ENCODE measurements at places on chromosomes 4 and X. TPM values are rescaled to one million over a fixed set of nuclear protein-coding genes. Genes with fewer than 3 reads are reported as not detected.

Gene TMEM255A
- total RNA-seq, result 10.8 TPM

Gene CXCL6
- 13.8 TPM for total RNA-seq

DNA sequence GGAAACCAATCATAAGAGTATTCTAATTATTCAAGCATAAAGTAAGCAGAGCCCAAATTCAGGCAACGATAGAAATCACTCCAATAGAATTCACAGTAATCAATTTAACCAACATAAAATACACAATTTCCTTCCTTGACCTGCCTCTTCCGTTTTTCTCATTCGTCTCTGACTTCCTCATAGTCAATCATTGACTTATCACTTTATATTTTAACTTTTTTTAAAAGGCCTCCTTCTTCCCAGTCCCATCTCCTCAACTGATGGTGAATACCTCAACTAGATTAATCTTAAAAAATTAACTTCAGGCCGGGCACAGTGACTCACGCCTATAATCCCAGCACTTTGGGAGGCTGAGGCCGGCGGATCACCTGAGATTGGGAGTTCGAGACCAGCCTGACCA is 13.3 kb downstream of the CNOT6L start:
- no peak for DNase-seq
- H3K27me3 ChIP-seq, result no peaks in the 10 kb centered on the region
- H3K27ac ChIP-seq, result no peak overlapping the region
- H3K4me3 ChIP-seq, result no peak overlapping the region
- no peaks in the 10 kb centered on the region for H3K36me3 ChIP-seq

Gene GUCY1B1
- 22.8 TPM for total RNA-seq

GRCh38 chr4:80608281-80608980 is 272.9 kb downstream of the CFAP299 start:
- DNase-seq, result no peak
- no peak overlapping the region for H3K4me3 ChIP-seq
- no peaks in the 10 kb centered on the region for H3K27me3 ChIP-seq
- H3K27ac ChIP-seq, result no peak overlapping the region
- no peaks in the 10 kb centered on the region for H3K36me3 ChIP-seq
- no peaks in the 10 kb centered on the region for H3K4me1 ChIP-seq

DNA sequence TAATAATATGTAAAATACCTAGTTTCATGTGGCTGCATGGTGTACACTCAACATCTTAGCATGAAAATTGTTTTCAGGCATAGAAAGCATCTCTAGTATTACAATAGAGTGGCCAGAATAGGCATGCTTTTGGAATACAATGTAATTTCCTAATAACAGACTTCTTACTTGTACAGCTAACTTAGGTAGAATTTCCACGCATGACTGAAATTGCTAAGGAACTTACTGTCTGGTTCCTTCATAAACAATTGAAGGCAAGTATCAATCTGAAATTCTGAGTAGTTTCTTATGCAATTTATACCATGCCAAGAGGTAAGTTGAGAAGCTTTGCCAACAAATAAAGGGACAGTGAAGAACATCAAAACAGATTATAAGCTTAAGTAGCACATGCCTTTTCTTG is 26.7 kb downstream of the SULT1E1 start:
- H3K4me1 ChIP-seq, result peaks cover 48% of the 10 kb centered on the region
- no peak overlapping the region for H3K4me3 ChIP-seq
- no peak overlapping the region for H3K27ac ChIP-seq
- no peaks in the 10 kb centered on the region for H3K36me3 ChIP-seq

DNA sequence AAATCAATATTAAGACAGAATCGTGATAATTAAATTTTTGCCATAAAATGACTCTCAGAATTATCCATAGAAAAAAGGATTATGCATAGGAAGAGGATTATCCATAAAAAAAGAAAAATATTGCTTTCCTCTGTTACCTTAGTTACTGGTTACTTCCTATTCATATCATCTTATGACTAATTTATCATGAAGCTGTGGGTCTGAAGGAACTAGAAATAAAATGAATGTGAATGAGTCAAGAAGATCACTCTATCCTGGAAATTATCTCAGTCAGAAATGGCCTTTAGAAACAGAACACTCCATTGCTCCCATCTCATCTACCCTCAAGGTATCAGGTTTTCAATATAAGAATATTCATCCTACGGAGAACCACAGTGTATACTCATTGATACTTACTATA is 19.4 kb downstream of the RPS6KA6 start:
- H3K27ac ChIP-seq, result no peak overlapping the region
- H3K4me3 ChIP-seq, result no peak overlapping the region
- no peaks in the 10 kb centered on the region for H3K4me1 ChIP-seq
- DNase-seq, result no peak
- no peaks in the 10 kb centered on the region for H3K36me3 ChIP-seq

DNA sequence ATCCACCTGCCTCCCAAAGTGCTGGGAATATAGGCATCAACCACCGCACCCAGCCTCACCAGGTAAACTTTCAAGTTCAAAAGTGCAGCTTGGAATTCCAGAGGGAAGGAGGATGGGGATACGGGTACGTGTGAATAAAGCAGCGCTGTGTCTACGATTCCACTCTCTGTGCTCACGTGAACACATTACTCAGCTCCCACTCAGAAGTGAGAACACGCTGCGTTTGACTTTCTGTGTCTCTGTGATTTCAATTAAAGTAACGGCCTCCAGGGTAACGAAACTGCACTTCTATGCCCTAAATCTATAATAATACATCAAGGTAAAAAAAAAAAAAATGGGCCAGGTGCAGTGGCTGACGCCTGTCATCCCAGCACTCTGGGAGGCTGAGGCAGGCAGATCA is 8.4 kb upstream of the ASMT start:
- H3K4me3 ChIP-seq, result no peak overlapping the region
- H3K27me3 ChIP-seq, result no peaks in the 10 kb centered on the region
- DNase-seq, result no peak
- peaks cover 20% of the 10 kb centered on the region for H3K36me3 ChIP-seq

GRCh38 chrX:101071582-101071981 is 7.1 kb upstream of the TMEM35A start:
- no peaks in the 10 kb centered on the region for H3K4me1 ChIP-seq
- no peak overlapping the region for H3K27ac ChIP-seq
- no peaks in the 10 kb centered on the region for H3K36me3 ChIP-seq

DNA sequence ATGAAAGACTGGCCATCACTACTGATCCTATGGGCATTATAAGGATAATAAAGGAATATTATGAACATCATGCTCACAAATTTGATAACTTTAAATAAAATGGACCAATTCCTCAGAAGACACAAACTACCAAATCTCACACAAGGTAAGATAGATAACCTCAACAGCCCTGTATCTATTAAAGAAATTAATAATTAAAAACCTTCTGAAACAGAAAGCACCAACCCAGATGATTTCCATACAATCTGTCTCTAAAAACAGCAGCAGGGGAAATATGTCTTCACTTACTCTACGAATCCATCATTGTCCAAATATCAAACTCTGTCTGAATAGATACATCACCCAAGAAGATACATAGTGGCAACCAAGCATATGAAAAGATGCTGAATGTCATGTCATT is 55.2 kb downstream of the LCORL start:
- no peaks in the 10 kb centered on the region for H3K4me1 ChIP-seq
- H3K27me3 ChIP-seq, result no peaks in the 10 kb centered on the region
- no peak overlapping the region for H3K27ac ChIP-seq
- no peak overlapping the region for H3K4me3 ChIP-seq
- no peaks in the 10 kb centered on the region for H3K36me3 ChIP-seq
- no peak for DNase-seq

Gene GRIA3
- 4.4 TPM for total RNA-seq

GRCh38 chrX:47078129-47079043 is at the start of gene RGN:
RGN (plus strand) TSS chrX:47078443; CDS start chrX:47081145, 2,702 bp downstream.
- H3K36me3 ChIP-seq, result no peaks in the 10 kb centered on the region
- DNase-seq, result no peak
- H3K27ac ChIP-seq, result no peak within 1 kb of the TSS

Gene C4orf51
- not detected for total RNA-seq

GRCh38 chr4:119337010-119337409 is 15.1 kb upstream of the FABP2 start:
- H3K27ac ChIP-seq, result no peak overlapping the region
- no peaks in the 10 kb centered on the region for H3K27me3 ChIP-seq
- H3K4me1 ChIP-seq, result no peaks in the 10 kb centered on the region
- H3K36me3 ChIP-seq, result no peaks in the 10 kb centered on the region

DNA sequence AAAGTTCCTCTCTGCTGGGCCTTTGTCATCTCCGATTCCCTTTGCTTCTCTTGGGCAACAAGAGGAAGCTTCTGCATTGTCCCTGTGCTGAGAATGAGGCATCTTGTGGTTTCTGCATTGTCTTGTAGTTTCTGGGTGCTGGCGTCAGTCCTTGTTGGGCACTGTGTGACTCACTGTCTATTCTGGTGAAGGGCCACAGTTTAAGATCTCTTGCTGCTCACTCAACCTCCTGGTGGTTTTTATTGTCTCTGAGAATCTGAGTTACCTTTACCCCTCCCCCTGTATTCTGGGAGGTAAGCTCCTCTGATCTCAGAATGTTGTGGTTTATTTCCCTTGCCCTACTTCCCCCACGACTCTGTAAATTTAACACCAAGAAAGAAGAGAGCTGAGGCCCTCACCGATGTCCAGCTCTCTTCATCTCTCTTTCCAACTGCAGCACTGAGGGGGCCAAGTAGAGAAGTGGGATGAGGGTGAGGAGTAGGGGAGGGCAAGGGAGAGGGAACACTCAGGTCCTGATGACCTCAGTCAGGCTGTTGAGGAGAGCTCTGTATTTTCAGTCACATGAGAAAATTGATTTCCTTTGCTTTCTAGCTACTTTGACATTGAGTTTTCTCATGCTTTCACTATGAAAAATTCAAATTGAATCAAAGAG is 441.6 kb upstream of the PITX2 start:
- H3K4me1 ChIP-seq, result no peaks in the 10 kb centered on the region
- H3K27me3 ChIP-seq, result no peaks in the 10 kb centered on the region
- no peak overlapping the region for H3K27ac ChIP-seq
- no peaks in the 10 kb centered on the region for H3K36me3 ChIP-seq
- no peak for DNase-seq
- H3K4me3 ChIP-seq, result no peak overlapping the region

- no peaks in the 10 kb centered on the region for H3K27me3 ChIP-seq
- H3K4me1 ChIP-seq, result no peaks in the 10 kb centered on the region
- no peak for DNase-seq
- no peaks in the 10 kb centered on the region for H3K36me3 ChIP-seq
Measured at GRCh38 chrX:130688360-130688759, 214.6 kb downstream of the ENOX2 start.

GRCh38 chrX:105477351-105477750 is 256.9 kb upstream of the TEX13A start:
- H3K4me3 ChIP-seq, result no peak overlapping the region
- H3K4me1 ChIP-seq, result no peaks in the 10 kb centered on the region
- no peak overlapping the region for H3K27ac ChIP-seq
- no peaks in the 10 kb centered on the region for H3K27me3 ChIP-seq

GRCh38 chr4:4574792-4575191 is 32.9 kb upstream of the STX18 start:
- peak overlapping the region; percentile 78 for H3K4me3 ChIP-seq
- no peaks in the 10 kb centered on the region for H3K27me3 ChIP-seq
- H3K4me1 ChIP-seq, result peaks cover 6% of the 10 kb centered on the region

Gene DMP1
- not detected for total RNA-seq

DNA sequence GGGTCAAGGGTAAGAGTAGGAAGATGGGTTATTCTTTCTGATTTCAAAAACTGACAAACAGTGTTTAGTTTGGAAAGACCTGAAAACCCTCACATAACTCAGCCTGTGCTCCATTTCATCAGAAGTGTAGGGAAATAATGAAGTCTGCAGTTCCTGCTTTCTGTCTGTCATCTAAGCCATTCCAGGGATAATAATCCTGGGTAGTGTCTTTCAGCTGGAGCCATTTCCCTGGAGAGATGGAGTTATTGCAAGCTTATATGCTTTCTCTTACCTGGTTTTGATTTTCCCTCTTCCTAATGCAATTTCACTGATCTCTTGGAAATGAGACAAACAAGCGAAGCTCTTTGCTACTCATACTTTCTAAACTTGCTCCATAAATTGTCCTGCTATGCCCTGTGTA is 824.8 kb upstream of the LCORL start:
- H3K27me3 ChIP-seq, result no peaks in the 10 kb centered on the region
- H3K36me3 ChIP-seq, result no peaks in the 10 kb centered on the region
- no peak for DNase-seq
- H3K27ac ChIP-seq, result no peak overlapping the region

GRCh38 chrX:154730253-154730891 is 20.5 kb downstream of the GAB3 start:
- peaks cover 44% of the 10 kb centered on the region for H3K4me1 ChIP-seq
- no peaks in the 10 kb centered on the region for H3K27me3 ChIP-seq
- no peak overlapping the region for H3K27ac ChIP-seq
- DNase-seq, result no peak

DNA sequence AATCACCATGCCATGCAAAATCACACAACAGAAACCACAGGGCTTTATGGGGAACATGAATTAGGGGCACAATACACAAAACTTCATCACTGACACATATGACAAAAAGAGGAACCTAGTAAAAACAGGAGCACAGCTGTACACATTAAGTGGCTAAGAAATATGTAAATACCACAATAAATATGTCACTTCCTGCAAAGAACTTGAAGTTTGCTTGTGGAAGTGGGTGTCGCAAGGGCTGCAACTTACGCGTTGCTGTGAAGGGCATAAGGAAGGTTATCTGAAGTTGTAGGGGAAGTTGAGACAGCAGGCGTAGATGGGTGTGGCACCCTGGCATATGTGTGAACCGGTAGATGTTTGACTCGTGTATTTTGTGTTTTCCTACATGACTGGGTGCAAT is 42.4 kb downstream of the CLCN4 start:
- no peak overlapping the region for H3K4me3 ChIP-seq
- H3K36me3 ChIP-seq, result no peaks in the 10 kb centered on the region
- H3K27me3 ChIP-seq, result no peaks in the 10 kb centered on the region
- no peak for DNase-seq
- no peak overlapping the region for H3K27ac ChIP-seq
- no peaks in the 10 kb centered on the region for H3K4me1 ChIP-seq

- no peak overlapping the region for H3K27ac ChIP-seq
- no peak overlapping the region for H3K4me3 ChIP-seq
- H3K27me3 ChIP-seq, result no peaks in the 10 kb centered on the region
- peaks cover 9% of the 10 kb centered on the region for H3K4me1 ChIP-seq
- no peak for DNase-seq
Measured at GRCh38 chr4:106565727-106566126, 197.1 kb upstream of the GIMD1 start.

Gene PCDH11X
- total RNA-seq, result 0.74 TPM

Gene RTL3
- not detected for total RNA-seq

- no peaks in the 10 kb centered on the region for H3K4me1 ChIP-seq
- no peak overlapping the region for H3K27ac ChIP-seq
- H3K36me3 ChIP-seq, result no peaks in the 10 kb centered on the region
- DNase-seq, result no peak
- no peak overlapping the region for H3K4me3 ChIP-seq
Measured at GRCh38 chrX:132594129-132594528, 105.3 kb upstream of the MBNL3 start.

DNA sequence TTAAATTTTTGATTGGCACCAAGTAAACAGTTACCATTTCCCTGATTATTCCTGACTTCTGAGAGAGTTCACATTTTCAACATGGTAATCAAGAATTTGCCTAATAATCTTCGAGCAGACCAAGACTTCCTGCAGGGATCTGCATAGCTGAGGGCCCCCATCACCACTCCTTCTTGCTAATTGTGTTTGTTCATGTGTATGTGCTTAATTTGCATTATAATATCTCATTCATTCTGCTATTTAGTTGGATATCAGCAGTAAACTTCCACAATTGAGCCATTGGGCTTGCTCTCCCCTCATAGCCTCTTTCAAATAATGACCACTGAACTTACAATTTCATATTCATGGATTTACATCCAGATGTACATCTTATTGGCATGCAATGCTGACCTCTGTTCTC is 292.5 kb downstream of the SPATA18 start:
- no peak overlapping the region for H3K27ac ChIP-seq
- no peak for DNase-seq
- no peak overlapping the region for H3K4me3 ChIP-seq
- H3K36me3 ChIP-seq, result no peaks in the 10 kb centered on the region
- no peaks in the 10 kb centered on the region for H3K27me3 ChIP-seq

All from vagina (tissue), 2 donors.